ENCODE measurements at places on chromosomes 7 and 10.

DNA sequence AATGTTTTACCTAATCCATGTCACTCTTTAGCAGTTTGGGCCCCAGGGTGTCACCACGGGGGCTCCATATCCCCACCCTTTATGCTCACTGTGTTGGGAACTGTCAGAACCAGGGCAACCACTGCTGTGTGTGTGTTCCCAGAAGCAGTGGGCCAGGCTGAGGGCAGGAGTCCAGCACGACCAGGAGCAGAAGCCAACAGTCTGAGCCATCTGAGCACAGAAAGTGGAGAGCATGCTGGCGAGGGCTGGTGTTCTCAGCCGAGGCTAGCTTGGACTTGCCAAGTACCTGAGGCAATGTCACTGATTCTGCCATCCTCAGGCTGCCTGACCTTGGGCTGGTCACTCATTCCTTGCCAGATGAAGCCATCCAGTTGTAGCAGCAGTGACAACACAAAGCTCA, 285.0 kb downstream of the BMPER start:
- DNase-seq = no peak

- DNase-seq = no peak
Measured at GRCh38 chr10:48605786-48606529, 1.1 kb upstream of the ARHGAP22 start.

- no peak for DNase-seq
Measured at GRCh38 chr10:93893646-93894515, at the start of gene SLC35G1. Gene SLC35G1, plus strand, starts transcription at chr10:93893978. Its CDS starts 56 bp downstream, at chr10:93894034.

GRCh38 chr10:99456207-99456930, 25.9 kb upstream of the GOT1 start:
- DNase-seq = no peak

GRCh38 chr10:78215645-78216044, 182.0 kb downstream of the RPS24 start:
- DNase-seq = peak; percentile 45

DNA sequence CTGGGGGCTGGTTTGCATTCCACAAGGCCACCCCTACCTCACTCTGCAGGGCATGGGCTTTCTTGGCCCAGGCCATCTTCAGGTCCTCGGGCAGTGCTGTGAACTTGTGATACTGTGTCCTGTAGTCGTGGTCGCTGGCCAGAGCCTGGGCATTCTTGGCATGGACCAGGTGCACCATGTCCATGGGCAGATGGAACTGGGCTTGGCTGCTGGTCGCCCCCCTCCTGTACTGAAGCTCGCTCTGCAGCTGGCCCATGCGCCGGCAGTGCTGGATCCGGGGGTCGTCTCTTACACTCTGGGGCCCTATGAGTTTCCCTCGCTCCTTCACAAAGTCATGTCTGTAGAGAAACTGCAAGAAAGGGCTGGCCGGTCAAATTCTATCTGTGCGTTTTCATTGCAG, 51.7 kb downstream of the HABP2 start:
- DNase-seq = no peak

- no peak for DNase-seq
Measured at GRCh38 chr7:85220651-85221050, 33.8 kb upstream of the SEMA3D start.

DNA sequence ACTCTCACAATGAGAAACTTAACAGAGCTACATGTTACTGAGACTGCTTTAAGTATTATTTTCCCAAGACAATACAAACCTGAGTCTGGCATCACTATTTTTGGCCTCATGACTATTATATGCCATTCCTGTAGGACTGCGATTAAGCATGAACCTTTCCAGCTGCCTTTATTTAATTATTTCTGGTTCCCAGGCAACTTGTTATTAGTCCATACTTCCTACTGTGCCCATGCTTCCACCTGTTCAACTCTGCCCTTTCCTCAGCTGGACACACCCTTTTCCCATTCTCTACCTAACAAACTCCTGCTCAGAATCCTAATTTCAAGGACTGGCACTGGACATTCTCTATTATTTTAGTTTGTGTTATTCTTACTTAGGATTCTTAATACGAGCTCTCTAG, 8.1 kb upstream of the CROT start:
- no peak for DNase-seq

GRCh38 chr10:97356318-97356914, 21.9 kb upstream of the FRAT2 start:
- peak; percentile 37 for DNase-seq

DNA sequence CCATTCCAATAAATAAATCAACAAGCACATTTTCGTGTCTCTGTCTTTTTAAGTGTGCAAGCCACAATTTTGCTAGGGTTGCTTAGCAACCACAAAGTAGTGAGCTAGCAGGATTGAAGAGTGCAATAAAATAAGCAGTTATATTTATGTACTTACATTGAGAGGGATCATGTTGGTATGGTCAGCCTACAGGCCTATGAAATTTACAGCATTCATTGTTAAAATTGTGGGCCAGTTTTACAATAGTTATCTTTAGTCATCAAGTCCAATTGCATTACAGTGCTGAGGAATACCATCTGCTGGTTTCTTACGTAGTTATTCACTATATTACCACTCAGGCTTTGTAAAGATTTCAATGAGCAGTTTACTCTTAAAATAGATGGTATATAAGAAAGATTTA, 192.5 kb upstream of the POT1 start:
- DNase-seq = no peak

DNA sequence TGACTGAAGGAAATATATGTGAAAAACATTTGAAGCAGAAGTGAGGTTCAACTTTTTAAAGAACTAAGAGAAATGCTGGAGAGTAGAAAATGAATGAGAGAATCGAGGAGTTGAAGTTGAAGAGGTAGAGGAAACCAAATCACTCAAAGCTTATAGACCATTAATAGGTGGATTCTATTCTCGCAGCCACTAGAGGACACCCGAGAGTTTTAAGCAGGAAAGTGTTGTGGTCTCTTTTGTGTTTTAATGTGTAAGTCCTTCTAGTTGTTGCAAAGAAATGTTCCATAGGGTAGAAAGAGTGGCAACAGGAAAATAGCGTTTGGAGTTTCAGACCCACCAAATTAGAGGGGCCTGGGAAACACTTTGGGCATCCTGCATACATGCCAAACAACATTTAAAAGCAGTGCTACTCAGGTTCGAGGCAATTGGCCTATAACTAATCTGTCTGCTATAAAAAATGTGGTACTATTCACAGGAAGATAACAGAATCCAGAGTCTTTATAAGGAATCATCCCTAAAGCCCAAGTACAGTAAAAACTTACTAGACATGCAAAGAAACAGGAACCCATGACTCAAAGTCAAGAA, 75.3 kb upstream of the TAS2R16 start:
- no peak for DNase-seq

DNA sequence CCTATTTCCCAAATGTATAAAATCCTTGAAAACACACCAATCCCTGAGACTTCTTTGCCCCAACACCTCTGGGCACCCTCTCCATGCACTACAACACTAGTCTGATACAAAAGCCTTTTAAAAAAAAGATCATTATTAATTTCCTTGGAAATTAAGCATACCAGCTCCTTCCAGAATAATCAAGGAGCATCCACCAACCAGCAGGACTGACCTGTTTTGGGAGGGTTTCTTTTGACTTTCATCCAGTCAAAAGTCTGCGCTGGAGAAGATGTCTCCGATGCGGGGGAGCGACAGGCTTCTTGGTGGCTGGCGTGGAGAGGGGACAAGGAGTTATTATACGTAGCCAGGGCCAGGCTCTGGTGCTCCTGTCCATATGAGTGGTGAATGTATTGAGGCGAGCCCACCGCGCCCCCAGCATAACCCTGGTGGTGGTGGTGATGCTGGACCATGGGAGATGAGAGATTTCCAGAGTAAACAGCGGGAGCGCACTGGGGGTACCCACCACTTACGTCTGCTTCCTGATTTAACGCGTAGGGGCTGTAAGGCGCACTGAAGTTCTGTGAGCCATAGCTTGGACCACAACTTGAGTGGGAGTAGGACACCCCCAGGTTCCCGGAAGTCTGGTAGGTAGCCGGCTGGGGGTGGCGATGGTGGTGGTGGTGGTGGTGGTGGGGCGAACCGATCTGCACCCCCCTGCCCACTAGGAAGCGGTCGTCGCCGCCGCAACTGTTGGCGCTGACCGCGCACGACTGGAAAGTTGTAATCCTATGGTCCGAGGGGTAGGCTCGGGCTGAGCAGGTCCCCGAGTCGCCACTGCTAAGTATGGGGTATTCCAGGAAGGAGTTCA, 527 bp downstream of the HOXA1 start:
- DNase-seq = no peak

GRCh38 chr7:70387217-70387616, 744.7 kb upstream of the GALNT17 start:
- DNase-seq = no peak

All from GM04503 (cell line).